Fibroblast of lung (primary cell): ENCODE measurements at places on chromosomes 16 and 17. TPM values are rescaled to one million over a fixed set of nuclear protein-coding genes. Genes with fewer than 3 reads are reported as not detected.

GRCh38 chr17:31787857-31788570 lies 71.0 kb downstream of the COPRS start:
- peak; percentile 87 for DNase-seq

DNA sequence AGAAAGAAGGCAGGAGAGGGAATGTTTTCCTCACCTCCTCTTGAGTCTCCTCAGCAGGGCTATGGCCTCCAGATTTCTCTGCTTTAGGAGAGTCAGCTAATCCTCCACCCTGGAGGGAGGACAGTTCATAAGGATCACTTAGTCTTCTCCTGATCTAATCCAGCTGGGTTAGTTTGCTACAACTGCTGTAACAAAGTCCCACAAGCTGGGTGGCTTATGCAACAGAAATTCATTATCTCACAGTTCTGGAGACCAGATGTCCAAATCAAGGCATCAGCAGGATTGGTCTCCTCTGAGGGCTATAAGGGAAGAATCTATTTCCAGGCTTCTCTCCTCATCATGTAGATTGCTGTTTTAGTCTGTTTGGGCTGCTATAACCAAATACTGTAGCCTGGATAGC lies 40.6 kb upstream of the XYLT1 start:
- peak; percentile 77 for DNase-seq

DNA sequence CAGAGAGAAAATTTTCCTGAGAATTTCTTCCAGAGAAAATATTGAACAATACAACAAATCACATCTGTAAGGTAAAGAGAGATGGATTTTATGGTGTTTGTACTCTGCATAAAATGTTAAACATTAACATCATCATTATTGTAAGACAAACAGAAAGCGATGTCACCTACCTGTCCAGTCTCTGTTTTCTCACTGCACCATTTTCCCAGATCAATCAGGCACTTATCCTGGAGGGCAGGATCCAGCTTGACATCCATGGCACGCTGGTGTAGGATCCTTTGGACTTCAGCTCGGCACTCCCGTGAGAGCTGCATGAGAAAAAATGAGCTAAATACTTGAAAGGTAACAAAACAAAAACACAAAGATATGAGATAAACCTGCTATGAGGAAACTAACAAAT lies 55.9 kb upstream of the CLEC18B start:
- DNase-seq: no peak

DNA sequence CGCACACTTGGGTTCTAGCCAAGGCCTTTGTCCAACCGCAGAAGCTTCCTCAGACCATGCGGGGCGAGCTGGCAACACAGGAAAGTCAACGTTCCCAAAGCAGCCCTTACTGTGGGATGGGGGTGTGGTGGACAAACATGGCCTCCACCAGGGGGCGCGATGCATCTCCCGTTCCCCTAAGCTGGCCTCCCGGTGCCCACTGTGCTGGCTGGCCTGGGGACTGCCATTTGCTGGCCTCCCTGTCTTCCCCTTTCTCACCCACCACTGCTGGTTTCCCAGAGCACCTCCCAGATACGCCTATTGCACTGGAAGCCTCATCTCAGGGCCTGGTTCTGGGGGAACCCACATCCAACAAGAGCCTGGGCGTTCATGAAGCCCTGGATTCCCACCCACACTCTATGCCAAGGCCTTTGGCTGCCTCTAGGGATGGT lies 145.3 kb downstream of the IRF8 start:
- peak; percentile 64 for DNase-seq

- DNase-seq: peak; percentile 95
These were observed 1.2 kb downstream of the MMP2 start for GRCh38 chr16:55480228-55480655.

DNA sequence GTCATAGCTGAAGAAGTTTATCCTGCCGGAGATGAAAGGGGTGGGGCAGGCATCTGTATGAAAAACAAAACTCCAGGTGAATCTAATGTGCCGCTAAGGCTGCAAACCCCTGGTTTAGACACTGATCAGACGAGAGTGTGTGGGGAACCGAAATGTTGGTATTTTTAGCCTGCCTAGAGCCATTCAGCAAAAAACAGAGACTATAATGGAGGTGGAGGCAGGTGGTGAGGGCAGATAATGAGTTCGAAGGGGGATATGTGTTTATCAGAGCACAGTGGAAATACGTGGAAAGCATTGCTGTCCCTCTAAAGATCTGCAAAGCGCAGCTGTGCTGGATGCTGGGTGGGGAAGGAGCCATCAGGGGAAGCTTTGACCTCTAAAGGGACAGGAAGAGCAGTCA lies 127.5 kb upstream of the WSCD1 start:
- no peak for DNase-seq

- peak; percentile 97 for DNase-seq
These were observed 30.9 kb upstream of the SLC25A19 start for GRCh38 chr17:75319904-75320691.

- peak; percentile 32 for DNase-seq
These were observed 28.8 kb downstream of the CACNA1H start for GRCh38 chr16:1181404-1182315.

DNA sequence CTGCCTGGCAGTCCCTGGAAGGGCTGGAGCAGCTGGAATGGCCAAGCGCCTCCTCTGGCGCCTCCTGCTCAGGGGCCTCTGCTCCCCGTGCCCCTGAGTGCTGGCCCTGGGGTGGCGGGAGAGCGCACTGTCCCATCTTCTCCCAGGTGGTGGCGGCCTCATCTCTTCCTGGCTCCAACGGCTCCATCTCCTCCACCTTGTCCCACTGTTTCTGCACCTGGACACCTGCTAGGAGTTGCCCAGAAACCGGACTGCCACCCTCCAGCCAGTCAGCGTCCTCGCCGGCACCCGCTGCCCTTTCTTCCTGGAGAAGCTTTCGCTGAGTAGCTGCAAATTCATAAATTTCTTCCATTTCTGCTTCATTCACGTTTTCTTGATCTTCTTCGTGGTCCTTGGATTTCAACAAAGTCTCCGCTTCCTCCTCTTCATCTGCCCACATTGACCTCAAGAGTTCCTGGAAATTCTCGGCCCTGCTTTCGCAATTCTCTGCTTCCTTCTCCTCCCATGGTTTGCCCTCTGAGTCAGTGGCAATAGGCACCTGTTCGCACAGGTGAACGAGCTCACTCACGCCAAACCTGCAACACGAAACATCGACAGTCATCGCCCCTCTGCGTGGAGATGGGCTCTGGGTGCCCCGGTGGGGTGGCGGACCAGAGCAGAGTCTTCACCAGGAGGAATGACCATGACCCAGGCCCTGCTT lies 13.7 kb upstream of the NLRC3 start:
- DNase-seq: no peak

DNA sequence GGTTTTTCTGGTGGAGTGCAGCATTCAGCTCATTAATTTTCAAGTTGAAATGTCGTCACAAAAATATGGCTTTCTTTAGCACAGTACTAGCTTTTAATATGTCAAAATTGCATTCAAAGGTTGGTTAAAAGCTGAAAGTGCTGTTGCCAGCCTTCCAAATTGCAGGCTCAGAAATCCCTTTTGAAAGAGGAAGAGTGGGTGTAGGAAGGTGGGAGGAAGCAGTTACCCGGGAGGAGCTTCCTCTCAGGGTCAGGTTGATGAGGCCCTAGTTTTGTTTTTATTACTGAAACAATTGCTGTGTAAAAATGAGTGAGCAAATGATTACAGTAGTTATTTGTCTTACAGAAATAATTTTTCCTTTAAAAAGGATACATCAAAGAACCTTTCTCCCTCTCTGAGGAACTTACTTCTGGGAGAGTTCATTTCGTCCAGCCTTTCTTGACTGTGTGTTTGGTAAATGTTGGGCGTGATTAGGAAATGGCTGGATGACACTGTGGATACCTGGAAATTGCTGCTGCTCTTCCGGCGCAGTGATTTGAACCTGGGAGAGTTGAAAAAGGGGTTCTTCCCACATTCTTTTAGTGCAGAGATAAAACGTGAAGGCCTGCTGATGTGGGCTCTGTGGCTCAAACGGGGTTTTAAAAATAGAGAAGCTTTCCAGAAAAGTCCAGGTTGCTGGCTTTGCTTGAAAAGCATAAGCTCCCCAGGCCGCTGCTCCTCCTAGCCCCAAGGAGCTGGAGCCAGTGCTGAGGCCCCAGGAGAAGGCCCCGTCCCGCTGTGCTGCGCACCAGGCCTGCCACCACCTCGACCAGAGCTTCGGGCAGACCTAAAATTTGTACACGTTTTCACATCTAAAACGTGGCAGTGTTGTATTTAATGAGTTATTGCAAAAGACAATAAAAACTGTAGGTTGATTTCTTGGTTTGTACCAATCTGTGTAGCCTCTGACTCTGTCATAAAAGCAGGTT lies 41.7 kb downstream of the SEC14L1 start:
- DNase-seq: no peak

GRCh38 chr17:50443505-50443974 lies 17.5 kb downstream of the ACSF2 start:
- DNase-seq: no peak

DNA sequence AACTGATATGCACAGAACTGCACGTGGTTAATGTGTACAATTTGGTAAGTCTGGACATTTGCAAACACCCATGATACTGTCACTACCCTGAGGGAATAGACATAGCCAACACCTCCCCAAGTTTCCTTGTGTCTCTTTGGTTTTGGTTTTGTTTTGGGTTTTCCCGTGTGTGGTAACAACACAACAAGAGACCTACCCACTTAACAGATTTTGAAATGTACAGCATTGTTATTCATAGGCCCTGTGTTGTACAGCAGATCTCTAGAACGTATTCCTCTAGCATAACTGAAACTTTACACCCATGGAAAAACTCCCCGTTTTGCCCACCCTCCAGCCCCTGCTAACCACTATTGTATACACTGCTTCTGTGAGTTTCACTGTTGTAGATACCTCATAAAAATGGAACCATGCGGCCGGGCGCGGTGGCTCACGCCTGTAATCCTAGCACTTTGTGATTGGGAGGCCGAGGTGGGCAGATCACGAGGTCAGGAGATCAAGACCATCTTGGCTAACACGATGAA lies 76.3 kb upstream of the TBC1D3K start:
- DNase-seq: no peak

The DOK4 gene
- total RNA-seq: 12.3 and 12.6 TPM in 2 replicates

The MARVELD3 gene
- total RNA-seq: not detected in 2 replicates

The ITFG1 gene
- total RNA-seq: 52.4 and 96.1 TPM in 2 replicates

The GSPT1 gene
- total RNA-seq: 56.5 and 57.3 TPM in 2 replicates

The USB1 gene
- total RNA-seq: 14.1 and 18.8 TPM in 2 replicates

The DNAH17 gene
- total RNA-seq: not detected in 2 replicates

The SULT1A3 gene
- total RNA-seq: 2.1 and 2.8 TPM in 2 replicates

The CDYL2 gene
- 2.1 and 3.5 TPM in 2 replicates for total RNA-seq

The C17orf67 gene
- total RNA-seq: 1.3 and 1.7 TPM in 2 replicates

The CFAP97D1 gene
- total RNA-seq: under 0.01 TPM in 1 of 2 replicates, not detected in the other
